Osteoblast (primary cell): ENCODE measurements at places on chromosomes 12 and 14. TPM values are rescaled to one million over a fixed set of nuclear protein-coding genes. Genes with fewer than 3 reads are reported as not detected.

DNA sequence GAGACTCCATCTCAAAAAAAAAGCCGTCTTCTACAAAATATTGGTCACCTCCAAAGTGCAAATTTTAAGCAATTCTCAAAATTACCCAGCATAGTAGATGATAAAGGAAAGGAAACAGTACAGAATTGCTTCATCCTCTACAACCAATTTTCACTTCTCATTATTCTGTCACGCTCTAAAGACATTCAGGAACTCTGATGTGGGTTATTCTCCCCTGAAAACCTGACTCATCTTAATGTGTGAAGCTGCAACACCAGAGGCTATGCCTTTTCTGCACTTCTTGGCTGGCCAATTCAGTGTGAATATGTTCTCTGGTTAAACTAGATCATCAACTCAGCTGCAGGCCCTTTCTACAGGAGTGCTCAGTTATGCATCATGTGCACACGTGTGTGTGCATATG lies 11.0 kb downstream of the PTGER2 start:
- no peak for DNase-seq

GRCh38 chr14:71243697-71244096 lies 336.4 kb downstream of the PCNX1 start:
- peak; percentile 74 for DNase-seq

- no peak for DNase-seq
These were observed 15.2 kb downstream of the MDGA2 start for GRCh38 chr14:47660158-47660557.

- DNase-seq, result peak; percentile 6
These were observed 190.7 kb upstream of the LMNTD1 start for GRCh38 chr12:25743679-25744215.

- DNase-seq, result peak; percentile 32
These were observed 11.7 kb downstream of the TTC7B start for GRCh38 chr14:90804292-90805083.

DNA sequence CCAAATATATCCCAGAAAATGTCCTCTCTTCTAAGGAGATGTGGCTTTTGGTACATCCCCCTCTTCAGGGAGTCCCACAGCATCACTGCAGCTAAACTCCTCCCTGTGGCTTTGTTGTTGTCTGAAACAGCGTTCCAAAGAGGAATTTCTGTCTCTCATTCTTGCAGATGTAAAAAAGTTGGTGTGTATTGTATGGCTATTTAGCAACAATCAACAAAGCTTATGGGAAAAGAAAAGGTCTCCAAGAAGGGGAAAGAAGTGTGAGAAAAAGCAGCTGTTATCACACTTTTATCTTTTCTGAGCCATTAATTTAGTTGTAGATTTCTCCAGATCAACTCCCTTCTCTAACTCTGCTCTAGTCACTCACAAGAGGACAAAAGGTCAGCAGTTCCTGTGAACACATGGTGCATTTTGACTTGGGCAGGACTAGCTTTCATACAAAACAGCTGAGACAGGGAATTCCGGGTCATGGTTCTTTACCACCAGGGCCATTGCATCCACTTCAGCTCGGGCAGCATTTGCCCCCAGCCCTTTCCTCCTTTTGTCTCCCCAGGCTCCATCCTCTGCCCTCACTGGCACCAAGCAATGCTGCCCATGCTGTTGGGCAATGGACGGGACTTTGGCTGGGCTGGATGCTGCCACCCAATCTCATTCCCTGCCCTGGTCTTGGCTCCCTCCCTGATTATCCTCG lies 184.7 kb downstream of the TMX1 start:
- peak; percentile 58 for DNase-seq

GRCh38 chr12:47964106-47964728 lies 821 bp downstream of the TMEM106C start:
- DNase-seq, result peak; percentile 60

DNA sequence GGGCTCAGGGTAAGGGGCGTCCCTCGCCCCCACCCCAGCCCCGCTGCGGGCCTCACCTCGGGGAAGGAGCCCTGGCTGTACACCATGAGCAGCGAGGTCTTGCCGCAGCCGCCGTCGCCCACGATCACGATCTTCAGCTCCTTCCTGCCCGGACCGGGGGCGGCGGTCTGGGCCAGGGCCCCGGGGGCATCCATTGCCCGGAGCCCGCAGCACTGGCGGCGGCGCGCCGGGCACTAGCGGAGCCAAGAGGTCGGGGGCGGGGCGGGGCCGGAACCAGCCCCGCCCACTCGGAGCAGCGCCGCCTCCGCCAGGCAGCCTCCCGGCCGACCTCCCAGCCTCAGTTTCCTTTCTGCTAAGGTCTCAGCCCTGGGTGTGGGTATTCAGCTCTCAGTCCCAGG lies at the start of gene RHOF:
Gene RHOF, minus strand, starts transcription at position 249 of the 398 bp plus-strand sequence. Its CDS starts 55 bp downstream, at position 194.
- peak; percentile 71 for DNase-seq

- DNase-seq, result no peak
These were observed 48.7 kb downstream of the SPTB start for GRCh38 chr14:64830961-64831360.

GRCh38 chr14:54728700-54729527 lies 162.0 kb downstream of the SAMD4A start:
- no peak for DNase-seq

DNA sequence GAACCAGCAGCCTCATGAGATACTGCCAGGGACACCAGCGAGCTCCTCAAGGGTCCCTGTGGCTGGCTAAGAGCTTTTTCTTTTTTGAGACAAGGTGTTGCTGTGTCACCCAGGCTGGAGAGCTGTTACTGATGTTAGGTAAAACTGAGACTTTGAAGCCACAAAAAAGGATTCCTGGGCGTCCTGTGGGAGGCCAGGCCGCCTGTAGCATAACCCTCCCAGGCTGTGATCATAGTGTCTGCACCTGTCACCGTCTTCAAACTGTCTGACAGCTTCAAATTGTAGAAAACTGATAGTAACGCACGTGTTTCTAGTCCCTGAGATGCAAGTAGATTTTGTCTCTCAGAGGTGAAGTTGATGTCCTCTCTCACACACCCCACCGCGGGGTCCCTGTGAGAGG lies 4.1 kb downstream of the ZFYVE21 start:
- DNase-seq, result no peak

GRCh38 chr12:2151391-2151790 lies 98.6 kb downstream of the CACNA1C start:
- DNase-seq, result no peak

- DNase-seq, result no peak
These were observed 140.3 kb downstream of the SSPN start for GRCh38 chr12:26335651-26336050.

GRCh38 chr12:57195611-57196371 lies 20.8 kb upstream of the NXPH4 start:
- no peak for DNase-seq

GRCh38 chr12:82948491-82948890 lies 261.8 kb downstream of the TMTC2 start:
- DNase-seq, result no peak

GRCh38 chr12:124680863-124681778 lies 113.7 kb upstream of the NCOR2 start:
- peak; percentile 97 for DNase-seq

DNA sequence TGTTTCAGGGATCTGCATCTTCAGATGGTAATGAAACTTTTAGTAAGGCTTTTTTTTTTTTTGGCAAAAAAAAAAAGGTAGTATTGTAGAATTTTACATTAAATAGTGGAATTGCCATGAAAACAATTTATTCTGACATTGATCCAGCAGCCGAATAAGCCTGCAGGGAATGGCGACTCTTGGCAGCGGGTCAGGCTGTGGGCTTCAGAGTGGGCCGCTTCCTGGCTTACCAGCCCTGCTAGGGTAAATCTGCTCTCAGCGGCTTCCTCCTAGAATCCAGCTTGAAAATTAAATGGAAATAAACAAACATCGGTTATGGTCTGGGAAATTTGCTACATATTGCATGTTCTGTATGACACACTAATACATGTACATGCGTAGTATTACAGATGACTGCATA lies 34.8 kb downstream of the SFSWAP start:
- DNase-seq, result no peak

DNA sequence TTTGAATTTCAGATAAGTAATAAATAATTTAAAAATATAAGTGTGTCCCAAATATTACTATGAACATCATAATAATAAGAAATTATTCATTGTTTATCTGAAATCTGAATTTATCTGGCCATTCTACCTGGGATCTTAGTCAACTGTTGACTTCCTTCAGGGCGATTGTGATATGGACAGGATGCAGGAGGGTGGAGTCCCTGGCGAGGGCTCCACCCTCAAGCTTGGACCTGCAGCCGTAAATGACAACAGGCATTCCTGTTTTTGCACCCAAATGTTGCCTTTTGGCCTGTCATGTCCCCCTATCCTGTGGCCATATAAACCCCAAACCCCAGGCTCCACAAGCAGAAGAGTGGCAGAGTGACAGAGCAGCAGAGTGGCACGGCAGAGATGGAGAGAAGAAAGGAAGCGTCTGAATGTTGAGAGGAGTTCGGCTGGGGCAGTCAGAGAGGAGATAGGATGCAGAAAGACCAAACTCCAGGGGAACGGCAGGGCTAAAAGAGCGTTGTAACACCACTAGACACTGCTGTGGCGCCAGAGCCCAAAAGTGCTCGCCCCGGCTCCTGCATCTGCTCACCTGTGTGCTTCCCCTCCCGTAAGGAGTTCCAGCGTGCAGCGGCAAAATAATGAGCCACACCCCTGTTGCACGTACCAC lies 39.4 kb upstream of the FUT8 start:
- peak; percentile 35 for DNase-seq

- peak; percentile 94 for DNase-seq
These were observed at the start of gene PYGL for GRCh38 chr14:50943943-50944646. Gene PYGL, minus strand, starts transcription at chr14:50944483. Its CDS starts 80 bp downstream, at chr14:50944403.

DNA sequence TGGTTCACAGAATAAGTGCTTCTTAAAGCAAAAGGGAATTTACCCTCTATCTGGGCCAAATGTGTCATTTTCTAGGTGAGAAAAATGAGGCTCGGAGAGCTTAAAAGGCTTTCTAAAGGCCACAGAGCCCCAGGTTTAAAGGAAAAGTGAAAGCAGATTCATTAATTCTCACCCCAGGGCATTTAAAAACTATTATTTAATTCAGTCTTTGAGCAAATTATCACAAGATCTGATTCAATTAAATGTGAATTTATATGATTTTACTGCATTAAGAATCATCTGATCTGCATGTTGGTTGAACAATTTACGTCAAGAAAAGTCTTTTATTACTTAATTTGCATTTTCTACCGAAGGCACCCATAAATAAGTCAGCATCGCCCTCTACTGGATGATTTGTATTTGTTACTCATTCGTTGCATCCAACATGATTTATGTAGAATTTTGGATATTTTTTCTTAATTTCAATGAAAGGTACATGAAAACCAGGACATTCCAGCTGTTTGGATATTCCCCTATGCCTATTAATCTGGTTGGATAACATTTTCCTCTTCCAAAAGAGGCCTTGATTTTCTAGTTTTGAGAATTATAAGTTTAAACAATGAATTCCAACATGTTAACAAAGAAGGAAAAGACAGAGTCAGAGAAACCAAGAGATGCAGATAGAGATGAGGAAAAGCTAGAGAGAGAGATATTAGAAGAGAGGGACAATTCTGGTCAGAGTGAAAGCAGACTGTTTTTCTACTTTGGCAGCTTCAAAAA lies 19.1 kb upstream of the DHRS7 start:
- DNase-seq, result no peak

DNA sequence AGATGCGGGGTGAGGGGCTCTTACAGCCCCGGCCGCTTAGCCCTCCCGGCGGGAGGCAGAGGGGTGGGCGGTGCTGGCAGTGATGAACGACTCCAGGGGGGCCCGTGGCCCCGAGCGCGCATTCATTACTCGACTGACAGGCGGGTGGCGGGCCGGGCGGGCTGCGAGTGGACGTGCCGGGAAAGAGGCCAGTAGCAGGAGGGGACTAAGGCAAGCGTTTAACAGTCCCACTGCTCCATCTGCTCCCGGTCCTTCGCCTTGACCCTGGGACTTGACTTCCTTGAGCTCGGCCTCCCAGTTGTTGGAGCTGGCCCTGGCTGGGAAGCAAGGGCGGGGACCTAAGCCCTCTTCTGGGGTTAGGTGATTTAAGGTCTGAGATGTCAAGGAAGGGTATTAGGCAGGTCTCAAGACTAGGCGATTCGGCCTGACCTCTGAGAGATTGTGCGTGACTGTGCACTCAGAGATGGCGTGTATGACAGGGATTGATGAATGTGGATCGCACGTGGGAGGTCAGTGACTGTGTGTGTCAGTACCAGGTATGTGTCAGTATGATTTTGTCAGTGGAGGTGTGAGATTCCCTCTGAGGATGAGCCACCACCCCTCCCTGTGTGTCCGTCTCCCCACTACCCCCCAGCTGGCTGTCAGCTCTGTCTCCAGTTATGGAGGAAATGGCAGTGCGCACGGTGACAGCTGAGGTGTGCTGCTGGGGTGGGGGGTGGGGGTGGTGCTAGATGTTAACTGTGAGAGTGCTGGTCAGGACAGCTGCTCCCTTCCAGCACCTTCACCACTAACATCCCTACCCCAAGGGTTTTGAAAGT lies 3.6 kb upstream of the DNAJC22 start:
- peak; percentile 93 for DNase-seq

DNA sequence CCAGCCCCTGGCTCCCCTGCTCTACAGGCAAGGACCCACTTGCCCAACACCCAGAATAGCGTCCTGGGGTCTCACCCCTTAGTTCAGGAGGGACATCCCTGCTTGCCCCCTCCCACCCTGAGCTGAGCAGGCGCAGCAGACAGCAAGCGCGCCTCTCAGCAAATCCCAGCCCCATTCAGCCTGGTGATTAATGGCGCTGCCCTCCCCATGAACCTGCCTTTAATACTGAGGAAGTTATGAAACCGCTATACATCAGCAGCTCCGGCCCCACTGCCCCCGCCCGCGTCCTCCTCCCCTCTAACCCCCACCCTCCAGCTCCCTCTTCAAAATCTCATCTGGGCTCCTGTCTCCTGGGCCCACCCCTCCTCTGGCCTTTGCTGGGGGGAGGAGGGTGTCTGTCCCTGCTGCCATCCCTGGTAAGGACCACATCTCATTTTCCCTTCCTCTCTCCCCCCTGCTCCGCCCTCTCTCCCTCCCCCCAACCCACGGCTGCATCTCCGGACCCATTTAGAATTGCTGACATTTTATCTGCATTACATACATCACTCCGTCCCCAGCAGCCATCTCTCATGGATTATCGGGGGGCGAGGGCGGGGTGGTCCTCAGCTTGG lies 7.1 kb upstream of the SMUG1 start:
- DNase-seq, result peak; percentile 89

DNA sequence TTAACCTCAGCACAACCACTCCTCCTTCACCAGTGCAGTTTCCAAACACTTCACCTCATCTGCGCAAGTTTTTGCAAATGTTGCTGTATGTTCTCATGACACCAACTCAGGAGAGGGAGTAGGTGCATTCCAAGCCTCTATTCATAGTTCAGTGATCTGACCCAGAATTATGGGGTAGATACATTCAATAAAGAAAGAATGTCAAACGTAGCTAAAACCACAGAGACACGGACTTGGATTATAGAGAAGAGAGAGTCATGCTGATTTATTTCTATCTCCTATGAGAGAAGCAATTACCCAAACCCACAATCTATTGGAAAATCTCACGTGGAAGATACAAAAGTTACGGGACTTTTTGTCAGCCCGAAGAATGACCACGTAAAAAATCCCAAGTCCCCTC lies 1006.0 kb upstream of the TMEM132C start:
- no peak for DNase-seq

- DNase-seq, result no peak
These were observed 118.9 kb downstream of the SLC25A47 start for GRCh38 chr14:100442036-100442435.

GRCh38 chr12:112340230-112340629 lies 42.0 kb downstream of the HECTD4 start:
- DNase-seq, result no peak

LRP1-AS gene
- total RNA-seq, result not detected in 2 replicates

MMP14 gene
- 580 and 649 TPM in 2 replicates for total RNA-seq

CACNB3 gene
- 10.9 and 15.2 TPM in 2 replicates for total RNA-seq

THAP2 gene
- 3.3 and 3.8 TPM in 2 replicates for total RNA-seq

TARBP2 gene
- 33.0 and 35.5 TPM in 2 replicates for total RNA-seq

KRT80 gene
- total RNA-seq, result 0.59 and 0.72 TPM in 2 replicates

STAC3 gene
- 0.36 and 0.59 TPM in 2 replicates for total RNA-seq

NTS gene
- total RNA-seq, result not detected in 2 replicates

TTC6 gene
- under 0.01 TPM in 2 replicates for total RNA-seq

TAS2R14 gene
- 5.9 and 7.2 TPM in 2 replicates for total RNA-seq

ACOT6 gene
- not detected in 2 replicates for total RNA-seq
